ENCODE measurements at places on chromosomes 16 and 17. TPM values are rescaled to one million over a fixed set of nuclear protein-coding genes. Genes with fewer than 3 reads are reported as not detected.

The COG7 gene
- 24.1 TPM for total RNA-seq

The SGCA gene
- total RNA-seq, result not detected

The PTX4 gene
- total RNA-seq, result 0.31 TPM

The MEIOC gene
- total RNA-seq, result not detected

The TP53TG3F gene
- not detected for total RNA-seq

The PRR11 gene
- 86.3 TPM for total RNA-seq

Measured in endothelial cell of umbilical vein (primary cell).